ENCODE measurements at places on chromosomes 2 and 18.

DNA sequence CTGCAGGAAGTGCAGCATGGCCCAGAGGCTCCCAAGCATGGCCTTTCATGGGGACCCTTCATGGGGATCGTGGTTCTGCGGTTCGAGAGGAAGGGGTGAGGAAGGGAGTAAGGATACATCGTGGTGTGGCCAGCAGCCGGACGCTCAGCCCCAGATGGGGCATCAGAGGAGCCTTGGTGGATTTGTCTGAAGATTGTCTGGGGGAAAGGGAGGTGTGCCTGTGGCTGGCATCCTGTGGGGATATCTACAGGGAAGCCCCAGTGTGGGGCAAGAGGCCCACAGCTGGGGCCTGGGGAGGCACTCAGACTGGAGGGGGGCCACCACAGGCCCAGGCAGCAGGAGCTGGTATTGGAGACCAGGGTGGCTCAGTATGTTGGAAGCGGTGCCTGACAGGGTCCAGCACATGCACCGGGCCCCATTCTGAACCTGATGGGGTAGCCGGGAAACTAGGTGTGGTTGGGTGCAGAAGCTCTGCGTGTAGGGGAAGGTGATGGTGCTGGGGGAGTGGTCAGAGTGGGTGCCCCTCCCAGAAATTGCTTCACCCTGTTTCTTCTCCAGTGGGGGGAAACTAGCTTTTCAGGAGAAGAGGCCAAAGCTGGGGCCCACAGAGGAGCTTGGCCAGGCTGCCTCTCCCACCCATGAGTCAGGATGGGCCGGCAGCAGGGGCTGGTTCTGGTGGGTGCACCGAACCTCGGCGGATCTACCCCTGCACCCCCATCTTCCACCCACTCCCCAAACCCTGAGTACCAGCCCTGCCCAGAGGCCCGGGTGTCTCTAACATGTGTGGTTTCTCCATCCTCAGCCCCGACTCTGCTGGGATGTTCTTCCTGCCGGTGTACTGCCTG is 274.4 kb upstream of the HDAC4 start:
- DNase-seq, result no peak

GRCh38 chr18:80244956-80245730 is 2.2 kb downstream of the PARD6G start:
- no peak for DNase-seq

DNA sequence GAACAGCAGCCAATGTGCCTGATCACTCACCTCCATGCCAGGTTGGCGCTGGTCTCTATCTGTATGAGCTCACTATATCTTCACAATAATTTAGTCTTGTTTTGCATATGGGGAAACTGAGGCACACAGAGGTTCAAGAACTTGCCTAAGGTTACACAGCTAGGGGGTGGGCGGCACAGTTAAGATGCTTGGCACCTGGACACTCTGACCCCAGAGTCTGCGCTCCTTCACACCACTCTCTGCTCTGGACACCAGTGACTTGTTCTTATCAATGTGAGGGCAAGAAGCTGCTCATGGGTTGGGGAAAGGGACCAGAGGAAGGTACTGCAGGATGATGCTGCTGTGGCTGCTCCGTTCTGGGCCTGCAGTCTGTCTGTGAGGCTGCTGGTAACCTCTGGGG is 27.1 kb downstream of the FBLN7 start:
- DNase-seq, result no peak

- DNase-seq, result no peak
Measured at GRCh38 chr18:78904179-78904531, 75.5 kb upstream of the SALL3 start.

DNA sequence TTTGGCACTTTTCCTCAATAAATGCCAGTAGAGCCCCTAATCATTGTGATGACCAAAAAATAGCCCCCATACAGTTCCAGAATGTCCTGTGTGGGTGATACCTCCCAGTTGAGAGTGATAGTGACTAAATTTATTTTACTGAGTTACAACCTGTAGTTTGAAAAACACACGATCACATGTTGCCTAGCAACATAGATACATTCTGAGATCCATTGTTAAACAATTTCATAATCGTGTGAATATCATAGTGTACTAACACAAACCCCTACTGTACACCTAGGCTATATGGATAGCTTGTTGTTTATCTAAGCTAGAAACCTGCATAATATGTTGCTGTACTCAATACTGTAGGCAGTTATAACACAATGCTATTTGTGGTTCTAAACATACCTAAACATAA is 30.6 kb downstream of the KCMF1 start:
- no peak for DNase-seq

- DNase-seq, result no peak
Measured at GRCh38 chr2:60267122-60267521, 286.3 kb downstream of the BCL11A start.

DNA sequence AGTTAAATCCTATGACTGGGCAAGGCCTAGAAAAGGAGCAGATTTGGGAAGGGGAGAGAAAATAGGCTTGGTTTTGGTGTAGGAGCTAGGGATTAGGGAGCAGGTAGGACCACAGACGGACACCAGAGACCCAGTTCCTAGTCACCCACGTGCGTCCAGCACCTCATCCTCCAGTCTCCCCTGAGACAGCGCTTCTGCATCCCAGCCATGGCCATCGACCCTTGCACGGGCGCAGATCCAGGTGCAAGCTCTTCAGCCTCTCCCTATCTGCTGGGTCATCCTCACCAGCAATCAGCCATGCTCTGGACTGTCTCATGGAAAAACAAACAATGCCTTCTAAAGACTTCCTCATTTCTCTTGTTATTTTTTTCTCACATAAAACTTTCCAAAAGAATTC is 246.8 kb upstream of the RAB6C start:
- DNase-seq, result no peak

DNA sequence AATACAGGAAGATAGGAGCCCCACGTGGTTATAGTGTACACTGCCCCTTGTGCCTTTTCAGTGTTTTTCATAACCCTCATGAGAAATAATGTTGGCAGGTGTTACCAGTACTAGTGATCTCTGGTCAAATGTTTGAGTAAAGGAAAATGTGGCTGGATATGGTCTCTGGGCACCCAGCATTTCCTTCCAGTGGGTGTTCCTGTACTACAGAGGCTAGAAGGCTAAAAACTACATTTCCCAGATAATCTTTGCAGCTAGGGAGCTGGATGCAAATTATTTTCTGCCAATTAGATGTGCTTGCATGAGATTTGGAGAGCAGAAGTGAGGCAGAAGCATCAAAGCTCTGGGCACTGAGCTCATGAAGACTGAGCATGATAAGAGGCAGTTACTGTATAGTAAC is 45.1 kb downstream of the KIAA2012 start:
- DNase-seq, result no peak

- DNase-seq, result no peak
Measured at GRCh38 chr2:79862756-79863155, 349.9 kb downstream of the CTNNA2 start.

GRCh38 chr18:11154368-11154989 is 5.1 kb upstream of the PIEZO2 start:
- DNase-seq, result no peak

DNA sequence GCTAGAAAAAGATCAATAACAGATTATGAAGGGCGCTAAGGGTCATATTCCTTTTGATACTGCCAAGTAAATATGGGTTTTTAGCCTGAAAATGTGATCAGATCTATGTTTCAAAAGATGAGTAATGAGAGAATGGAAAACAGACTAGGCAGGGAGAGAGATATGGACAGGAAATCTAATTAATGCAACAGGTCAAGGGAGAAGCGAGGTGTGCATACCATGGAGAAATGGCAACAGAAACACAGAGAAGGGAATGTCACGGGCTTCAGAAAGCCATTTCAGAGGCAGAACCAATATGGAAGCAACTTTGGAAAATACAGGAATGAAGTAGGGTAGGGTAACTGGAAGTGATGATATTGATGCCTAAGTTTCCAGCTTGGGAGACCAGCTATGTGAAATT is 69.3 kb downstream of the SIGLEC15 start:
- no peak for DNase-seq
